Activated T-cell treated with anti-CD3 and anti-CD28 coated beads, Interleukin-2, amount 50 U/mL, for 72 hours (primary cell): ENCODE measurements at places on chromosomes 6 and 20. TPM values are rescaled to one million over a fixed set of nuclear protein-coding genes. Genes with fewer than 3 reads are reported as not detected.

Gene MYO6
- 5.8 TPM for total RNA-seq

Gene PLAGL2
- 98.8 TPM for total RNA-seq

Gene AIG1
- total RNA-seq: 28.2 TPM

Gene RAB32
- 0.39 TPM for total RNA-seq

Gene OPRL1
- total RNA-seq: 1.7 TPM

Gene C6orf141
- total RNA-seq: 0.67 TPM

Gene TSBP1
- not detected for total RNA-seq

Gene SAMD5
- total RNA-seq: not detected

Gene CSNK2B
- 208 TPM for total RNA-seq

Gene SIRPA
- 0.22 TPM for total RNA-seq

Gene HAO1
- total RNA-seq: not detected

Gene PKIB
- 0.79 TPM for total RNA-seq

Gene SLPI
- total RNA-seq: not detected

Gene MCCD1
- total RNA-seq: not detected

Gene STX11
- total RNA-seq: 34.0 TPM

Gene AIF1
- 68.7 TPM for total RNA-seq

Gene KHDC3L
- total RNA-seq: not detected

Gene OPRM1
- total RNA-seq: not detected

Gene CLVS2
- total RNA-seq: not detected

Gene SLC35B3
- 17.3 TPM for total RNA-seq

Gene ARMC12
- 5.2 TPM for total RNA-seq

Gene TRAPPC3L
- not detected for total RNA-seq

Gene SALL4
- total RNA-seq: 0.10 TPM

Gene DEFB119
- total RNA-seq: not detected

Gene PNPLA1
- total RNA-seq: not detected

Gene ENPP5
- total RNA-seq: 0.16 TPM

Gene EPPIN
- total RNA-seq: not detected

Gene C20orf202
- 0.19 TPM for total RNA-seq

Gene LTA
- 77.2 TPM for total RNA-seq

Gene SSTR4
- total RNA-seq: not detected

Gene UBE2C
- 197 TPM for total RNA-seq

Gene EGFL8
- 9.6 TPM for total RNA-seq

Gene ADGRF5
- not detected for total RNA-seq

Gene MUC21
- total RNA-seq: not detected

Gene PPT2
- total RNA-seq: 17.9 TPM

Gene DPPA5
- not detected for total RNA-seq

Gene CYP21A2
- 1.1 TPM for total RNA-seq

Gene RIPOR2
- total RNA-seq: 69.7 TPM

Gene BPIFB1
- not detected for total RNA-seq

Gene CDSN
- total RNA-seq: not detected

Gene RFX6
- not detected for total RNA-seq

Gene ADA
- 43.4 TPM for total RNA-seq

Gene RPP21
- total RNA-seq: 26.4 TPM

Gene GJA10
- total RNA-seq: not detected

Gene RHAG
- total RNA-seq: not detected
